ENCODE measurements at places on chromosomes 4 and X.

- H3K4me3 ChIP-seq, result no peak overlapping the region
- DNase-seq, result no peak
- H3K4me1 ChIP-seq, result no peaks in the 10 kb centered on the region
- H3K27me3 ChIP-seq, result no peaks in the 10 kb centered on the region
- H3K36me3 ChIP-seq, result no peaks in the 10 kb centered on the region
- no peak overlapping the region for H3K27ac ChIP-seq
These were observed 24.6 kb downstream of the F9 start for GRCh38 chrX:139554991-139555675.

GRCh38 chrX:3697220-3697684 is 16.2 kb downstream of the PRKX start:
- no peak overlapping the region for H3K4me3 ChIP-seq
- no peaks in the 10 kb centered on the region for H3K27me3 ChIP-seq
- no peaks in the 10 kb centered on the region for H3K4me1 ChIP-seq
- no peak overlapping the region for H3K27ac ChIP-seq

DNA sequence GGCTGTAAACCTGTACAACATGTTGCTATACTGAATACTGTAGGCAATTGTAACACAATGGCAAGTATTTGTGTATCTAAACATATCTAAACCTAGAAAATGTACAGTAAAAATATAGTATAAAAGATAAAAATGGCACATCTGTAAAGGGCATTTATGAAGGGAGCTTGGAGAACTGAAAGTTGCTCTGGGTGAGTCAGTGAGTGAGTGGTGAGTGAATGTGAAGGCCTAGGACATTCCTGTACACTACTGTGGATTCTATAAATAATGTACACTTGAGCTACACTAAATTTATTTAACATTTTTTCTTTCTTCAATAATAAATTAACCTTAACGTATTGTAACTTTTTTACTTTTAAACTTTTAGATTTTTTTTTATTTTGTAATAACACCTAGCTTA is 5.0 kb upstream of the SHROOM4 start:
- no peaks in the 10 kb centered on the region for H3K36me3 ChIP-seq
- no peak for DNase-seq
- H3K4me3 ChIP-seq, result no peak overlapping the region
- H3K27ac ChIP-seq, result no peak overlapping the region

- no peak overlapping the region for H3K4me3 ChIP-seq
- peaks cover 2% of the 10 kb centered on the region for H3K4me1 ChIP-seq
- no peaks in the 10 kb centered on the region for H3K27me3 ChIP-seq
These were observed 98.9 kb downstream of the ATXN3L start for GRCh38 chrX:13220916-13221315.

DNA sequence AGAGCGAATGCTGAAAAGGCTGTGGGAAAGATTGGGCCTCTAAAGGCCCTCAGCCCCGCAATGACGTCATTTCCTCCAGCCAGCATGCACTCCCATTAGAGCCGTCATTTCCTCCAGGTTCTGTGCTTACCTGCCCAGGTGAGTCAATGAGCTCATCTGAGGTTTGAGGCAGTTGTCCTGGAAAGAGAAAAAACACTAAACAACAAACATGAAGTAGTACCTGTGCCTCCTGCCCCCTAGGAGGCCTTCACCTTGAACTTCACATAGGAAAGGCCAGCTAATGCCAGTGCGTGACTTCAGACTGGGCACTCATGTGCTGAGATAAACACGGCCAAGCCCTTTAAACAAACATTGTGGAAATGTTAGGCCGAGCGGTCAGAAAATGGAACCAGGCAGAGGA is 55.9 kb downstream of the FHDC1 start:
- DNase-seq, result peak; percentile 33
- H3K36me3 ChIP-seq, result no peaks in the 10 kb centered on the region
- H3K4me3 ChIP-seq, result no peak overlapping the region
- H3K27me3 ChIP-seq, result no peaks in the 10 kb centered on the region
- H3K4me1 ChIP-seq, result peaks cover 3% of the 10 kb centered on the region

- no peak for DNase-seq
- no peaks in the 10 kb centered on the region for H3K27me3 ChIP-seq
- no peak overlapping the region for H3K4me3 ChIP-seq
- no peak overlapping the region for H3K27ac ChIP-seq
These were observed 105.6 kb downstream of the APOOL start for GRCh38 chrX:85109235-85109634.

- no peaks in the 10 kb centered on the region for H3K36me3 ChIP-seq
- no peak overlapping the region for H3K27ac ChIP-seq
- no peak for DNase-seq
- no peaks in the 10 kb centered on the region for H3K4me1 ChIP-seq
These were observed 8.4 kb upstream of the SH3RF1 start for GRCh38 chr4:169279108-169279507.

- DNase-seq, result no peak
- H3K36me3 ChIP-seq, result no peaks in the 10 kb centered on the region
- H3K4me1 ChIP-seq, result no peaks in the 10 kb centered on the region
- no peaks in the 10 kb centered on the region for H3K27me3 ChIP-seq
These were observed 222.4 kb downstream of the SLIT2 start for GRCh38 chr4:20474119-20474518.

DNA sequence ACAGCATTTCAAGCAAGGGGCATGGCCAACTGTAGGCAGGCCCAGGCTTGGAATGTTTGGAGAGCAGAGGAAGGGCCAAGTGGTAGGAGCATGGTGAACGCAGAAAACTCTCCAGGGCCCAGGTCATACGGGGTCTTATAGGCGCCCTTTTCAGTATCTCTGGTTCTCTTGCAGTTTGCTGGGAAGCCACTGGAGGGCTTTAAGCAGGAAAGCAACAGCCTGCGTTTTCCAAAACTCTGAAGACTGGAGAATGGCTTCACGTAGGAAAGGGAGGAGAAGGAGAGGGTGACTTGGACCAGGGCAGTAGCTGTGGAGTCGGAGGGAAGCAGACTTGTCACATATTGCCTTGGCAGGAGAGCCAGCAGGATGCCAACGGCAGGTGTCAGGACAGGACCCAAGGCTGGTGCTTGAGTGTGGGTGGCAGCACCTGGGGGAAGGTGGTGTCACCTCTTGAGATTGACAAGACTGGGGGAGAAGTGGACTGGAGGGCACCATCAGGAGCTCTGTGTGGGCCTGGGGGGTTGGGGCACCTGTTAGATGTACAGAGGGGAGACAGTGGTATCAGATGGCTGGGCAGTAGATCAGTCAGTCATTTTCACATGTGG is 21.9 kb downstream of the TKTL1 start:
- no peak for DNase-seq
- no peaks in the 10 kb centered on the region for H3K4me1 ChIP-seq
- H3K27ac ChIP-seq, result no peak overlapping the region
- no peak overlapping the region for H3K4me3 ChIP-seq
- H3K36me3 ChIP-seq, result no peaks in the 10 kb centered on the region

GRCh38 chr4:184400891-184401290 is 73.5 kb downstream of the IRF2 start:
- H3K4me3 ChIP-seq, result no peak overlapping the region
- peaks cover 9% of the 10 kb centered on the region for H3K36me3 ChIP-seq
- H3K27me3 ChIP-seq, result no peaks in the 10 kb centered on the region
- DNase-seq, result no peak

- DNase-seq, result no peak
- H3K4me1 ChIP-seq, result no peaks in the 10 kb centered on the region
- H3K4me3 ChIP-seq, result no peak overlapping the region
- H3K27me3 ChIP-seq, result no peaks in the 10 kb centered on the region
- no peaks in the 10 kb centered on the region for H3K36me3 ChIP-seq
- no peak overlapping the region for H3K27ac ChIP-seq
These were observed 30.0 kb downstream of the PAPSS1 start for GRCh38 chr4:107689912-107690587.

DNA sequence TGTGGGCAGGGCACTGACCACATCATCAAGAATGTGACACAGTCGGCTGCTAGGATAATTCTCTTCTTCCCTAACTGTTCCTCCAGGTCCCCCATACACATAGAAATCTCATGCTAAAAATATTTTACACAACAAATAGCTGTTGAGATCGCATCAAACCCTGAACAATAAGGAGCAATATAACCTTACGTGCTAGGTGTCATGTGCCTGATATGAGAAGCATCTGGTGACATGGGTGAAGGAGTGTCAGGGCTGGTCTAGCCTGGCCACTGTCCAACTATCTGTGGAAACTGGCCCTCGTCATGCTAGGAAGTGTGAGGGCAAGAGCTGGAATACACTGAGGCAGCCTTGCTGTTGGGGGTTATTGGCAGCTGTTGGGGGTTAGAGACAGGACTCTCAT is 167.3 kb upstream of the PGRMC2 start:
- no peaks in the 10 kb centered on the region for H3K4me1 ChIP-seq
- no peak overlapping the region for H3K27ac ChIP-seq
- H3K4me3 ChIP-seq, result no peak overlapping the region
- H3K27me3 ChIP-seq, result no peaks in the 10 kb centered on the region
- no peaks in the 10 kb centered on the region for H3K36me3 ChIP-seq

- no peak overlapping the region for H3K4me3 ChIP-seq
- no peaks in the 10 kb centered on the region for H3K4me1 ChIP-seq
- H3K27me3 ChIP-seq, result no peaks in the 10 kb centered on the region
- no peak for DNase-seq
These were observed 93.3 kb downstream of the TMEM47 start for GRCh38 chrX:34563804-34564203.

All from colonic mucosa (tissue), 4 donors.